ENCODE measurements at places on chromosomes 2 and 18.

DNA sequence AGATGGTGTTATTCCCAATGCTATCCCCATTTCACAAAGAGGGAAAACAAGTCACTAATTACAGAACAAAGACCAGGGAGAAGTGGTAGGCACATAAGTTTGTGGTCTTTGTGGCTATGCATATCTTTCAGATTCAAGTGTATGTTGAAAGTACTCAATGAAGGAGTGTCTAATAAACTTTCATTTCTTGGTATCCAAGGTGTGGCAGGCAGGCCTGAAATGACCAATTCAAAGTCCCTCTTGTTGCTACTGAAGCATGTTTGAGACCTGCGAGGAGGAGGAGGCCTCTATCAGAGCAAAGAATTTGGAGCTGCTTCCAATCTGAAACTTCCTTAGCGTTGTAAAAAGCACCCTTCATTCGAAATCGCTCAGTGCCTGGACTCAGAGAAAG, 60.9 kb upstream of the KLF7 start:
- no peak for DNase-seq

- DNase-seq: no peak
Observed at GRCh38 chr2:41068740-41069139, 616.9 kb upstream of the SLC8A1 start.

GRCh38 chr18:35267809-35268208, 22.2 kb downstream of the ZSCAN30 start:
- no peak for DNase-seq

DNA sequence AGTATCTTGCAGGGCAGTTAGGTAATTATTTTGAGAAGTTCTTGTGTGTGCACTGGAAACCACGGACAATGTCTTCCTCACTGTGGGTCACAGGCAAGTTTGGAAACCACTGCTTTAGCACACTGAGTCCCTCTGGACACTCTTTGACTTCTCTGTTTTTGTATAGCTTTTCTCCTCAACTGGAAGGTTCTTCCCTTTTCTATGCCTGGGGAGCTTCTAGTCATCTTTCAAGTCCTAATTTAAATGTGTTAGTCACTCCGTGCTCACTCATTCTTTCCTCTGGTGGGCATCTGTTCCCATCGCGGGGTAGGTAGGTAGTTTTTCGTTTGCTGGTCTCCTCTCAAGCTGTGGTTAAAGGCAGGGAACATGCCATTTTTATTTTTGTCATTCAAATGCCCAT, 32.1 kb downstream of the E2F6 start:
- no peak for DNase-seq

- no peak for DNase-seq
Observed at GRCh38 chr2:68291314-68291713, 28.4 kb downstream of the CNRIP1 start.

GRCh38 chr2:21395366-21395765, 271.6 kb downstream of the TDRD15 start:
- no peak for DNase-seq

DNA sequence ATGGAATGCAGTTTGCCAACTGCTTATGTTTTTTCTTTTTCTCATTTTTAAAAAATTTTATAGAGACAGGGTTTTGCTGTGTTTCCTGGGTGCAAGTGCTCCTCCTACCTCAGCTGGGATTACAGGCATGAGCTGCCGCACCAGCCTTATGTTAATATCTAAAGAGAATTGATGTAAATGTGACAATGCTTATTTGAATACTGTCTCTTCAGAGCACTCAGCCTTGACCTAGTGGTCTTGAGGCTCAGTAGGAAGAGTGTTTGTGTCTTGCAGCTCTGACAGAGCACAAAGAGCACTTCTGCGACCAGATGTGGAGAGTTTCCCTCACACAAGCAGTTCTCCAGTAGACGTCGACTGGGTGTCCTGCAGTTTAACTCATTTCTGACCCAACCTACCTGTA, 55.3 kb downstream of the ARHGEF4 start:
- DNase-seq: no peak

- no peak for DNase-seq
Observed at GRCh38 chr2:239274391-239275043, 126.3 kb downstream of the HDAC4 start.

DNA sequence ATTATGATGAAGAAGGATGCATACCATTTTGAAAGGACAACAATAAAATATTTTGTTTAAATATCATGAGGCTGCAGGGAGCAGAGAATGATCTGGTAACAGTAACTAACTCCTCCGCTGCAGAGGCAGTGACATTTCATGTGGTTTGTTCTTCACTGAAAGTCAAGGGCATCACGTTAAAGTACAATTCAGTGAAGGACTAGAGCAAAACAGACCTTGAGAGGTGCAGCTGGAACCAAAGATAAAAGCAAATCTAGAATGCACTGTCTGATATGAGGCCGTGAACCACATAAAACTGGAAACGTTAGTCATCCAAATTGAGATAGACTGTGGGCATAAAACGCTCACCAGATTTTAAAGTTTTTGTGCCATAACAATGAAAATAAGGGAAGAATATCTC, 522.9 kb upstream of the TNP1 start:
- no peak for DNase-seq
